ENCODE measurements at places on chromosomes 16 and 17. TPM values are rescaled to one million over a fixed set of nuclear protein-coding genes. Genes with fewer than 3 reads are reported as not detected.

- no peak for DNase-seq
Measured at GRCh38 chr16:11211977-11212797, 43.8 kb downstream of the SOCS1 start.

GAS2L2 gene
- polyA plus RNA-seq: 0.90 TPM

DNA sequence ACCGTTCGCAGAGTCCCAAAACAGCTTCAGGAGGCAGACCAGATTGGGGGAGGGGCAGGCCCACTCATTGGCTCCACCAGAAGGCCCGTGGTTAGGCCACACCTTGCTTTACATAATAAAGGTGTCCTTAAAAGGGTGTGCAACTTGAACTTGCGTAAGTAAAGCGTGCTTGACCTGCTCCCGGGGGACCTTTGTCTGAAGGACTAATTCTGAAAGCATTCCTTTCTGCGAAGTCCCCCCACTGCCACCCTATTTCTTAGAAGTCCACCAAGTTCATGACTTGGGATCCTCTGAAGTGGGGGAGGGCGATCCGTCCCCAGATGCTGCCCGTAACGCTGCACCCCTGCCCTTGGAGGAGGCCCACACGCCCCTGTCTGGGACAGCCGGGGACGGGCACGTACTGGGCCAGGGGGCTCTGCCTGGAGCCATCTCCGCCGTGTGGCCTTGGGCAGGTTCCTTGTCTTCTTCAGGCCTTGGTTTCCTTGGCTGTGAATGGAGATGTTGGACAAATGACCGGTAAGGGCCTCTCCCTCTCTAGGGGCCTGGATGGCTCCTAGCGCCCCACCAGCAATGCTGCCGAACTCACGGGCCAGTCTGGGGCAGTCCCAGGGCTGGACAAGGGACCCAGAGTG, 823 bp upstream of the ZNF469 start:
- DNase-seq: no peak

GRCh38 chr17:38908676-38909181, 16.7 kb upstream of the LASP1NB start:
- DNase-seq: no peak

PDILT gene
- not detected for polyA plus RNA-seq

GRCh38 chr16:13478991-13479390, 441.0 kb upstream of the ERCC4 start:
- no peak for DNase-seq

- DNase-seq: no peak
Measured at GRCh38 chr17:65071861-65072260, 15.3 kb upstream of the GNA13 start.

All from right lung (tissue), 10 donors.